ENCODE measurements at places on chromosomes 2 and 18.

DNA sequence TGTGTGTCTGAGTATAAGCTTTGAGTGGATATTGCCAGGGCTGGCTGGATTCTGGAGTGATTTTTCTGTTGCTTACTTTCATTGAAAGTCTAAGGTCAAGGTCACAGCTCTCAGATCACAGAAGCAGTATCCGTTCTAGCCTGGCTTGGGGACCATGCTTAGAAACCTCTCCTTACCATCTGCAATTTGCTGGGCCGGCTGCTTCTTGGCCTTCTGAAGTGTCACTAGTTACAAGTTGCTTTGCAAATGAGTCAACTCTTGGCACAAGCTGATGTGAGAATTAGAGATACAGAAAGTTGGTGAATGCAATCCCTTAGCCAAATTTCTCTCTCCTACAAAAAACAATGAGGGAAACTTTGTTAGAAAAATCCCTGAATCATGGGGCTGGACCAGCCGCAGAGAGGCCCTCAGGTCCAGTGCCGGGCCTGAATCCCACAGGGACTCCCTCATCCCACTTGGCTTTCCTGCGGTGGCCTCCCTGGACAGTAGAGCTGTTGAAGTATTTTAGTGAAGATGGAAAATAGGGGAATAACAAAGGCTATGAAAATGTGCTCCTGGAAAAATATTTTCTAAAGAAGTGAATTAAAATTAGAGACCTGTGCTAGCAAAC lies 92.7 kb upstream of the CNGA3 start:
- no peak for DNase-seq

DNA sequence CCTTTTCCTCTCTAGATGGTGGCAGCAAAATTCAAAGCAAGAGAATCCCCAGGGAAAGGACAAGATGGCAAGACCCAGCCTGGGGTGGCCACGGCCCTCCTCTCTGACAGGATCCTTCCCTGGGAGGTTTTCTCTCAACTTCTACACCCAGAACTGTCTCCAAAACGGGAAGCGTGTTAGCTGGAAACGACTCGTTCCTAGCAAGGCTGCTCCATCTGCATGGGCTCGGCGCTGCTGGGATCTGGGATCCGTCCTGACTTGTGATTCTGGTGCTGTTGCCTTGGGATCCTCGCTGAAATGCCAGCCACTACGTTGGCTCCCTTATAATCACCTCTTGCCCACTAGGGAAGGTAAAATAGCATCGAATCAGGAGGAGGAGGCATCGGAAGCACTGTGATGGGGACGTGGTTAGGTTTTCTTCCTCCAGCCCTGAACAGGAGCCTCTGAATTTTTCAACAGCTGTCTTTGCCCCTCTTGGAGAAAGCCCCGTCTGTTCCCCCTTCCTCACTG lies 514.8 kb upstream of the MYT1L start:
- no peak for DNase-seq

GRCh38 chr2:110675679-110676078 lies 2.2 kb downstream of the BUB1 start:
- no peak for DNase-seq

- DNase-seq, result no peak
Observed at GRCh38 chr18:4549164-4549872, 94.2 kb upstream of the DLGAP1 start.

GRCh38 chr2:240643093-240643810 lies 18.0 kb downstream of the GPR35 start:
- no peak for DNase-seq

DNA sequence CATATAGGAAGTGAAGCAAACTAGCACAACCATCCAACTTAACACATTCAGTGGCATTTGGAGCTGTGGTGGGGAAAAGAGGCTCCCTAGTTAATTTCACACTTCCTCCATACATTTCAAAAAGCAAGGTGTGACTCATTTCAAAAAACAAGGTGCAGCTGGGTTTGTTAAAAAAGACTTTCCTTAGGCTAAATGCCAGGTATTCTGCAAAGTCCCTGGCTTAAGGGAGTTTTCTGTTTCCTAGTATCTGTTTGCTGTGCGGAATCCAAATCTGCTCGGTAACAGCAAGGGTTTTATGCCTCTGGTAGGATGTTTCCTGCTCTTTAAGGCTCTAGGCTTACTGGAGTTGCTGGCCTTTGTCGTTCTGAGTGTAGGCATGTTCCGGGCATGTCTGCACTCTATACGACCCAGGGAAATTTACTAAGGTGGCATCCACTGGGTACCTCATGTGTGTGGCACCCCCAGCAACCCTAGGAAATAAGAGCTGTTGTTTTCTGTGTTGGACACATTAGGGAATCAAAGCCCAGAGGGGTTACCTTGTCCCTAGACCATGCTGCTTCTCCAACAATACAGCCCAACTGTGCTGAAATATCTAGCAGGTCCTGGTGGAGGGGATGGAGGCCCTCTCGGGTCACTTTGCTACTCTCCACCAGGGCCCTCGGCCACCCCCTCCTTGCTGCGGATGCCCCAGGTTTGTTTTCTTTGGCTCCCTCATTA lies 634 bp upstream of the MSGN1 start:
- DNase-seq, result no peak

DNA sequence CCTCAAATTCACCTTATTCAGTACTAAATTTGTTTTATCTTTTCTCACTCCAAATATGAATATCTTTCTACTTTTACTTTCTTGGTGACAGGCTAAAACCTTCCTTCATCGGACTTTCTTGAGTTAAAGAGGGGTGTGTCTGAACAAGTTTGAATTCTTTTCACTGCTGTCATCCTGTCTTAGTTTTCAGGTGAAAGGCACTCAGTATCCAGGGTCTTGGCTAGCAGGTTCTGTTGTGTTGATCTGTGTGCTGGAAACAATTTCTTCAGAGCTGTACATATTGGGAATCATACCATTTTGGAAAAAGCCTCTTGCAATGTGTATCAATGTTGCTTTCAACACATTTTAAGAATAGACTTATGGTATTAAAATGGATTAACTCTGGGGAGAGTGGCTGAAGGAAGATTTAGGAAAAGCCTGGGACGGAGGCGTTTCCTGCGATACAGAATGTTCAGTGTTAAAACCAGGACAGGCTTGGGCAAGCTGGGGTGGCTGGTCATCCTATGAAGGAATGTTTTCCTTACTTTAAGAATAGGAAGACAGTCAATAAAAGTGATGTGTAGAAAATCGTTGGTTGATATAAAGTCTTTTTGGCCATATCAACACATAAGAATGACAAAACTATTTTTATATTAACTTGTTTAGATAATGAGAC lies 350.7 kb upstream of the SPRED2 start:
- DNase-seq, result no peak

DNA sequence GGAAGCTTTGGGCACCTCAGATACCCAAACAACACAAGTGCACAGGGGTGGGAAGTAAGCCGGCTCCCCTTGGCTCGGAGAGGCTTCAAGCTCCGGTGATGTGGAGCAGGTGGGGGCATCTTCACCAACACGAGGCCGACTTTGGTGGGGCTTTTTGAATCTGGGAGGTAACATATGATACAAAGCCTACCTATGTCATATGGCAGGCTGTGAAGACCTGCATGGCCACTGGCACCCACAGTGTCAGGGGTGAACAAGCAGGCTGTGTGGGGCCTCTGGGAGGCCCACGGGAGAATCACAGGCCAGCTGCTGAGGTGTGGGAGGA lies 109.0 kb downstream of the EIPR1 start:
- no peak for DNase-seq

GRCh38 chr18:48781163-48781987 lies 169.4 kb downstream of the SMAD7 start:
- DNase-seq, result no peak

DNA sequence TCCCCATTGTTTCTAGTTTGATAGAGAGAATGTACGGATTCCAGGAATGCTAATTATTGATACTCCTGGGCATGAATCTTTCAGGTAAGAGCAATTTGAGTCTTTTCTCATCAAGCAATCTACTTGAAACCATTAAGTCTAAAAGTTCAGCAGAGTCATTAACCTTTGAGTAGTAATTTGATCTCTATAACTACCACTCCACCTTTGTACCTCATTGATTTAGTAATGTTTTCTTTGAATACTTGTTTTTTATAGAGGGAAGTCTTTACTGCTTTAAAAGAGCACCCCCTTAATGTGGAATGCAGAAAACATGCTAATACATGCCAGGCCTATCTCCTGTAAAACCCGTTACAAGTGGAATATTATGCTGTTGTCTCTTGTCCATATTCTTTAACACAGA lies 45.0 kb downstream of the EIF5B start:
- no peak for DNase-seq

GRCh38 chr2:64524604-64525316 lies 632 bp downstream of the AFTPH start:
- peak; percentile 9 for DNase-seq
